ENCODE measurements at places on chromosomes 12 and 14.
A peak's percentile ranks its signal among the peaks of the same experiment; 100 is the strongest.

DNA sequence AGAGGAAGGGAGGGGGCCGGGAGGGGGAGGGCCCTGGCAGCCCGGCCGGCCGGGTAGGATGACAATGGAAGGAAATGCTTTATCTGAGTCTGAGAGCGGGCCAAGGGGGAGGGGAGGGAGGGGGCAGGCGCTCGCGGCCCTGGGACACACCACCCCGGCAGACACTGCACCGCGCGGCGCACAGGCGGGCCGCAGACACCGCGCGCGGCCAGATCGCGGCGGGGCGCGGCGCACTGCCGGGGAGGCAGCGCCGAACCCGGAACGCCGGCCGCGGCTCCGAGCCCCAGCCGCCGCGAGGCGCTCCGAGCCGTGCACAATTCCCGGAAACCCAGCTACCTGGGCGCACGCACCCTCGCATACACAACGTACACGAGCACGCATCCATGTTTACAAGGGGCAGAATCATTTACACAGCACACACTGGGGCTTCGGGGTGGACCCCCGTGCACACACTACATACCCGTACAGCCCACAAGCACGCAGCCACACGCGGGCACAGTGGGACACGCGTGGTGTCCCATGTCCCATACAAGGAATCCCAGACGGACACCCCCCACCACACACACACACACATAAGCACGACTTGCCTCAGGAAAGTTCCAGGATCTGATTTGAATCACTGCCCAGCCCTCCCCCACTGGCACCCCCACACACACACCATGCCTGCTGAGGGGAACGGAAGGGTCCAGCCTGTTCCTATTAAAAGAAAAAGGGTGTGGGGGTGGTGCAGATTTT lies at the start of gene HDAC7:
TSS of gene HDAC7 (minus strand) at position 8 of the 735 bp plus-strand sequence. CDS start 118 bp downstream, outside the sequence.
- DNase-seq: no peak

- no peak for DNase-seq
Observed at GRCh38 chr12:131862994-131863710, 31.3 kb upstream of the ULK1 start.

GRCh38 chr14:59333668-59334067 lies 131.5 kb downstream of the GPR135 start:
- peak; percentile 84 for DNase-seq

GRCh38 chr14:22955702-22956569 lies 954 bp downstream of the HAUS4 start:
- no peak for DNase-seq

DNA sequence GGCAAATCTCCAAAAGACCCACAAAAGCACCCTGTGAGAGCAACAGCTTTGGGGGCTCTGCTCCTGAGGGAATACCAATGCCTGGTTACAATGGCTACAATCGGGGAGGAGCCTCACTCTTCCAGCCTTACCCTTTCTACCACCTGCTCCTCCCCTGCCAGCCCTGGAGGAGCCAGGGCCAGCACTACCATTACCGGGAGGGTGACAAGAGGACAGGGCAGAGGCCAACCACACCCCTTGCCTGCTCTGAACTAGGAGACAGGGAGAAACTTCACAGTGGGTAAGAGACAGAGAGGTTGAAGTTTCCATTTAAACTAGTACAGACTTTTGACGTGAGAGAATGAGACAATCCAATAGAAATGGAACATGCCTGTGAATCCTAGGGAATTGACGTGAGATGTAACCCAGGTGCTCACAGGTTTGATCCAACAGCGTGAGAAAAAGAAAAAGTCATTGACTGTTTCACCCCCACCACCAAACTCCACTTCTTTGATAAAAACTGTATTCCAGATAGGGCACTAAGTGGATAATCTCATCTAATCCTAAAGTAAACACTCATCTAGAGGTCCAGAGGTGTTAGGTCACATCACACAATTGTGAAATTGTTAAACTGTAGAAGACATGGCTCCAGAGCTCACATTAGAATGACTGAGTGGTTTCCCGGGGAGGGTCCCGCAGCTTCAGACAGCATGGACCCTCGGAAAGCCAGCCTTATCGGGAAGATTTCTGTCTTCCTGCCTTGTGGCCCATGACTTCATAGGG lies 8.4 kb upstream of the TC2N start:
- DNase-seq: no peak

DNA sequence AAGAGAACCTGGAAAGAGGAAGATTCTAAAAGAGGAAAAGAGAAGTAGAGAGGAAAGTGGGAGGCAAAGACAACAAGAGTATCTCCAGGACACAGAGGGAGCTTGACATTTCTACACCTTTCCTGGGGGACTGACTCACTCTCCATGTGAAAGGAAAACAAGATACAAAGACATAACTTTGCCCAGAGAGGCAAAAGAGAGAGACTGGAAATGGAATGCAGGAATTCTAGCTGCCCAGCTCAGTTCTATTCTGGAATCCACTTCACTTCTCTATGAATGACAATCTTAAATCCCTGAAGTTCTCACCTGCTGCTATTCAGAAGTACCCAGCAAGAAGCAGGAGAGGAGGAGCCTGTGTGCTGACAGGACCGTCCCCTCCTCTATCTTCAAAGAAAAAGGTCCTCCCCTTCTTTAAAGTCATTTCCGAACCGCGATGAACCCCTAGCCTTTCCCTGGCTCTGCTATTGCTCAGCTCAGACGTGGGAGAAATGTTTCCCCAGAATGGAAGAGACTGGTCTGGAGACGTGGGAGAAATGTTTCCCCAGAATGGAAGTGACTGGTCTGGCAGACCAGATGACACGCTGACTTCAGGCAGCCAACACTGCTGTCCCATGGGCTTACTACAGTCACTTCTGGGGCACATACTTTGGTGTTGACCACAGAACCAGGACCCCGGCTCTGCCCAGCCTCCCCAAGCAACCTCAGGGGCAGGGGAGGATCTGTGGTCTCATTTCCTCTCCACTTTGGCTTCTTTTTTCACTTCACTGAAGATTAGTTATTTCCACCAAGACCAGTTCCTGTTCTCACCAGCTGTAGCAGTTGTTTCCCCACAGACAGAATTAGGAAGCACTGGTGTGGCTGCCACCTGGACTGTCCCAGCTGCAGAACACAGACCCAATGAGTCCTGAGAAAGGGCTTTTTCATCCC lies 8.3 kb downstream of the FMNL3 start:
- no peak for DNase-seq

DNA sequence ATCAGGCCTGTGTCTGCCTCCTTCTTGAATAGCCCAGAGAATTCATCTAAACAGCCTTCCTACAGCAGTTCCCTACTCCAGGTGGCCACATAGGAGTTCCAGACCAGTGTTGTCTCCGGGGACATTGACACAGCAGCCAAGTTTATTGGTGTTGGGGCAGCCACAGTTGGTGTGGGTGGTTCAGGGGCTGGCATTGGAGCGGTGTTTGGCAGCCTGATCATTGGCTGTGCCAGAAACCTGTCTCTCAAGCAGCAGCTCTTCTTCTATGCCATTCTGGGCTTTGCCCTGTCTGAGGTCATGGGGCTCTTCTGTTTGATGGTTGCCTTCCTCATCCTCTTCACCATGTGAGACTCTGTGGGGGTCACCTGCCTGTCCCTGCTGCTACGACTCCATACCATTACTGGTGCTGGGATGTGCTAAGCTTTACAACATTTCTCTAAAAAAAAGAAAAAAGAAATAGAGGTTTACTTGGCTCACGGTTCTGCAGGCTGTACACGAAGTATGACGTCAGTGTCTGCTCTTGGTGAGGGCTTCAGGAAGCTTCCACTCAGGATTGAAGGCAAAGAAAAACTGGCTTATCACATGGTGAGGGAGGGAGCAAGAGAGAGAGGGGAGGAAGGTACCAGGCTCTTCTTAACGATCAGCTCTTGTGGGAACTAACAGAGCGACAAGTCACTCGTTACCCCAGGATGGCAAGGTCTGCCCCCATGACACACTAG lies 57.5 kb downstream of the CHST11 start:
- DNase-seq: no peak

DNA sequence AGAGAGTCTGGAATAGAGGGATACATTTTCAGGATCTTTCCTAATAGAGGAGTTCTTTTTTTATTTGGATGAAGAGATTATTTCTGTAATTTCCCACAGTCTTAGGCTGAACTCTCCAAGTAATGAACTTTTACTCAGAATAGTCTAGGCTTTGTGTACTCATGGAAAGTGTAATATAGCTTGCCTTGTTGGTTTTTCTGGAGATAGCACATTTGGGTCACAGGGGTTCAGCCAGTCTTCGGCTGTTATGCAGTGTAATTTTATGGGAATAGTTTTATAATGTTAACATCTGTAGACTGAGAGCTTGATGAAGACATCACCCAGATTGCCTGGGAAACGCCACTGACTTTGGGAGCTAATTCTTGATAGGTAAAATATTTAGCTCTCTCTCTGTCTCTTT lies 450.8 kb downstream of the RAD51B start:
- DNase-seq: no peak

DNA sequence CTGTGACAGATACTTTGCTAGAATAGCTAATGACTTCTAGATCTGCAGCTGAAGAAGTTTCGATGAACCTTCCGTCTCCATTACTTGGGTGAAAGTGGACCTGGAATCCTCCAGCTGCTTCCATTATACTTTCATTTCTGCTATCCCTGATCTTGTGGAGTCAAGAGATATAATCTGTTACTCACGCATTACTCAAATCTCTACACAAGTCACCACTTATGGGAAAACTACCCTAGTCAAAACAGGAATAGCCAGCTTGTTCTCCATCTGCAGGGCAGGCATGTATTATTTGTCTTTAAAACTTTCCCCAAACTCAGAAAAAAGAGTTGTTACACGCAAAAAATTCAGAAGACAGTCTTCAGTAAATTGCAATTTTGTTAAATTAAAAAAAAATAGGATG lies 2.8 kb upstream of the KTN1 start:
- DNase-seq: no peak

DNA sequence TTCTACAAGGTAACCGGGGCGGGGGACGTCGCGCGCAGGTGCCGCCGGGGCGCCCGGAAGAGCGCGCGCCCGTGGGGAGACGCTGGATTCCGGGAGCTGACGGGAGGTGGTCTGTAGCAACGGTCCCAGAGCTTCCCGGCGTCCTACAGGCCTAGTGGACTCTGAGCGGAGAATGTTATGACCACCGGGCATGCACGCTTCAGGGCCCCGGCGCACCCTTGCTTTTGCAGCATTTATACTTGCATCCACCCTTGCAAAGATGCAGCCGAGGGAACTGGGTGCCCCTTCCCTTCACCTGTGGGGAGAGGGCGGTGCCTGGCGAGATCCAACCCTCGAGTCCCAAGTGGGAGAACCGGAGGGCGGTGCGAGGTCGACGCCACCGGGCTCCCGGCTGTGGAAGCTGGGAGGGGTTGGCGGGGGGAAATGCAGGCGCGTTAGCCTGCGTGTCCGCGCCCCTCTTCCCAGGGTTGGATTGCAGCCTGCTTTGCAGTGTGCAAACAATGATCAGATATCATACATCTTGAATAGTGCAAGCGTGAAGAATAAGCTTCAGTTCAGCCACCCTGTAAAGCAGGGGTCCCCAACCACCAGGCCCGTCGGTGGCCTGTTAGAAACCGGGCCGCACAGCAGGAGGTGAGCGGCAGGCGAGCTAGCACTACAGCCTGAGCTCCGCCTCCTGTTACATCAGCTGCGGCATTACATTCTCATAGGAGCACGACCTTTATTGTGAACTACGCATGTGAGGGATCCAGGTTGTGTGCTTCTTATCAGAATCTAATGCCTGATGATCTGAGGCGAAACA lies 576 bp downstream of the ERP29 start:
- DNase-seq: peak; percentile 59

DNA sequence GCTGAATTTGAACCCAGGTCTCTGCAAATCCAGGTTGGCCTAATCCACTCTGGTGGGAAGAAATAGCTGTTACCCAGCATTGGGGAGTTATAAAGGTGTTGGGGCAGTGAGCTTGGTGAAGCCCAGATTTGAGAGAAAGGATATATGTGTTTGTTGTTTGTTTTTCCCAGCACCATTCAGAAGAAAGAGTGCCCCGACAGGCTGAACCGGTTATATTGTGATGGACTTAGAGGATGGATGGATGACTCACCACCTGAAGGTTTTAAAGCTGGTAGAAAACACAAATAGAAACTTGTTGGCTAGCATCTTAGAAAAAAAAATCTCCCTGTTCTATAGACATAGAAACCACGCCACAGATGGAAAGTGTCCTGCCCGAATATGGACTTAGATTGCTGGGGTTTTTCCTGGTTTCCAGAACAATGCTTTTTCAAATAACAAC lies 404.6 kb downstream of the MED13L start:
- DNase-seq: no peak

DNA sequence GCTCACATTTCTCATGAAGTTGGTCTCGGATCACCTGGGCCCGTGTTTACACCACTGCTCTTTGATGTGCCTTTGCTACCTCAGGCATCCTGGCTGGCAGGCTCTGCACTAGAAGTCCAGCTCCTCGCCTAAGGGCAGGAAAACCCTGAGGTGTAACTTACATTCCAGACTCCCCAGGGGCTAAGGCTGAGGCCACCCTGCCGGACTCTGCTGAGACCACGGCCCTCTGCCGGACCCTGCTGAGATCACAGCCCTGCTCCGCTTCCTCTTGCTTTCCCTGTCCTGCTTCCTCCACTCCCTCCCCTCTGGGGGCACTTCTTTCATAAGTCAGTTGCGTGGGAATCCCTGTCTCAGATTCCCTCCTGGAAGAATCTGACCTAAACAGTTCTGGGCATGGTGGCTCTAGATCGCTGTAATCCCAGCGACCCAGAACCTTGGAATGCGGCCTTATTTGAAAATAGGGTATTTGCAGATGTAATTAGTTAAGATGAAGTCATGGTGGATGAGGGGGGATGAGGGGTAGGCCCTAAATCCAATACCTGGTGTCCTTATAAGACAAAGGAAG lies 17.2 kb downstream of the RILPL1 start:
- no peak for DNase-seq

DNA sequence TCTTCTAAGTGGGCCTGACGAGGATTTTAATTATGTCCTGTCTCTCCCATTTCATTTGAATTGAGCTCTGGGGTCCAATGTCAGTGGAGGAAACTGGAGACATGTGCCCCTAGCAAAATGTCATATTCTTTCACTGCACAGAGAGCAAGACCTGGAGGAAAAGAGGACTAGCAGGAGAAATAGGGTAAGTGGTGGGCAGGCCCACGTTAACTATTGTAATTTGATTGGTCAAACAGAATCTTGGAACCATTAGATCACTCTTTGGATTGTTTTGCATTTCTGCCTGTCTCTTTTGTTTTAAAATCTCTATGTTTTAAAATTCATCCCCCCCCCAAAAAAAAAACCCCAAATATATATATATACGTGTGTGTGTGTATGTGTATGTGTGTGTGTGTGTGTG lies 113.9 kb upstream of the PELI2 start:
- no peak for DNase-seq

DNA sequence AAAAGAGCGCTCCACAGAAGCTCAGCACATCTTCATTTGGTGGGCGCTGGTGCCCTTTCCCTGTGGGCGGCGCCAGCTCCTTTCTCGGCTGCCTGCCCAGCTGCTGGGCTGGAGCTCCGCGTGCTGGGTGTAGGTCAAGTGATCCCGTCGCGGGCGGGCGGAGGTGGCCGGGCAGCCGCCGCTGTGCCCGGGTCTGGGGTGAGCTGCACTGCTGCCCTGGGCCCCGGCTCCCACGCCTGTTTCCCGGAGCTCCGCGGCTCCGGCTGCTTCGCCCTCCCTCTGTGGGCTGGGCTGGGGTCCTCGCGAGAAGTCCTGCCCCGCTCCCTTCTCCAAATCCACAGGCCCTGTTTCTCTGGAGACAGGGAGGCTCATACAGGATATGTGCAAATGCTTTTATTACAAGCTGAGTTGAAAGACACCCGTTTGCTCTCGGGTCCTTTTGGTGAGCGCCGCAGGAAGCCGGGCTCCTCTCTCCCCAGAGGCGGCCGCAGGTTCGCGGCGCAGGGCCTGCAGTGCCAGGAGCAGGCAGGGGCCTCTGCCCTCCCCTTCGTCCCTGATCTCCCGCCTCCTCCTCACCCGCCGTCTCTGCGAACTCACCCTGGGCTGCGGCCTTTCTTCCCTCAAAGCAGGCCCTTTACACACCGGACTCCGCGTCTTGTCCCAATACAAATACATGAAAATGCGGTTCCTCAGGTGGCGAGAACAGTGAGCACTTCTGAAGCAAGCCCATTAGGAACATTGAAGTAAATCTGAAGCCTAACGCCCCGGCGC lies 67.8 kb upstream of the CAPRIN2 start:
- no peak for DNase-seq
